Cardiac muscle cell (in vitro differentiated cells and primary cell): ENCODE measurements at places on chromosomes 12 and 14. TPM values are rescaled to one million over a fixed set of nuclear protein-coding genes. Genes with fewer than 3 reads are reported as not detected.
A peak's percentile ranks its signal among the peaks of the same experiment; 100 is the strongest.

The SLC6A12 gene
- 0.33 and 0.63 TPM in 2 replicates for total RNA-seq

GRCh38 chr14:64092338-64092737, 201.8 kb downstream of the ESR2 start:
- H3K27ac ChIP-seq, result no peak overlapping the region
- no peak overlapping the region for H3K4me3 ChIP-seq
- no peaks in the 10 kb centered on the region for H3K36me3 ChIP-seq
- H3K4me1 ChIP-seq, result no peaks in the 10 kb centered on the region
- no peaks in the 10 kb centered on the region for H3K27me3 ChIP-seq
- no peak for DNase-seq

The SSTR1 gene
- total RNA-seq, result not detected in 2 replicates

The TAS2R10 gene
- 1.2 and 1.9 TPM in 2 replicates for total RNA-seq

The CPM gene
- 1.7 and 2.0 TPM in 2 replicates for total RNA-seq

DNA sequence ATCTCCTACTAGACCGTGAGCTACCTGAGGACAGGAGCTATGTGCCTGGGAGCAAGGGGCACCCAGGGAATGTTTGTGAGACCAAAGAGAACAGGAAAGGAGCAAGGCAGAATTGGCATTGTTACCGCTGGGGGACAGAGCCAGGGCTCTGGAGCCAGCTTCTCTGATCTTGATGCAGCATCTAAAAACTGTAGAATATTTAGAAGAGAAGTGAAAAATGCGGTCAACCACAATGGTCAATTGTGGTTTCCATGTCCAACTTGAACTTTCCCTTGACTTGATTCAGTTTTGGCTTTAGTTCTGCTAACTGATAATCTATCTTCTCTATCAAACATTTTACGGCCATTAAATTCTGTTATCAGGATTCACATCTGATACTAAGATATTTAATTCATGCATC, 201.2 kb downstream of the ANO4 start:
- no peaks in the 10 kb centered on the region for H3K27me3 ChIP-seq
- H3K4me1 ChIP-seq, result no peaks in the 10 kb centered on the region
- DNase-seq, result no peak
- no peak overlapping the region for H3K4me3 ChIP-seq

DNA sequence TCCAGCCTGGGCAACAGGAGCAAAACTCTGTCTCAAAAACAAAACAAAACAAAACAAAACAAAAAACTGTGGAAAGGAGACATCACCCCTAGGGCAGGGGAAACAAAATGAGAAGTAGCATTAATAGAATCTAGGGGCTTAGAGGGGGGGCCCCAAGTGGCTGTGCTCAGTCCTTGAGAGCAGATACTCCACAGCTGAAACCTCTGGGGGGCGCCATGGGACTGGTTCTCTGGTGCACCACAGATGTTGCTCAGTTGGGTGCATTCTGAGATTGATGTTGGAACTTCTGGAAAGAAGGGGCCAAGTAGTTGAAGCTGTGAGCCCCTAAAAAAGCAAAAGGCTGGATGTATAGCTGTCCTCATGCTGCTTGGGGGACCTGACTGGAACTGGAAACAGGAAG, 11.8 kb upstream of the SYNE2 start:
- no peaks in the 10 kb centered on the region for H3K36me3 ChIP-seq
- H3K4me1 ChIP-seq, result no peaks in the 10 kb centered on the region
- H3K27me3 ChIP-seq, result no peaks in the 10 kb centered on the region
- H3K27ac ChIP-seq, result no peak overlapping the region
- H3K4me3 ChIP-seq, result no peak overlapping the region
- no peak for DNase-seq

DNA sequence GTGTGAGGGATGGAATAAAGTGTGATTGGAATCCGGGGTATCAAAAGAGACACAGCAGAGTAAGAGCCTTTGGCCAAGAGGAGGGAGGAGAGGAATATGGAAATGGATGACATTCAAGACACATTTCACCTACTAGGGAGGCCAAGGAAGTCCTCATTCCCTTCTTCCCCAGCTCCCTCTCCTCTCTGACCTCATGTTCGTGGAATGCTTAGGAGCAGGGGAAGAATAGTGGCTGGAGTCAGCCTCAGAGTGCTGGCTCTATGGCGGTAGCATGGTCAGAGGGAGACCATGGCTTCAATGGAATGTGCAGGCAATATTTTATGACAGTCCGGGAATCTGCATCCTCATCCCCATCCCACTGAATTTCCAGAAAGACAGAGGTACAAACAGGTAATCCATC, 196.6 kb downstream of the EGLN3 start:
- H3K4me1 ChIP-seq, result no peaks in the 10 kb centered on the region
- no peak overlapping the region for H3K27ac ChIP-seq
- peak; percentile 50 for DNase-seq
- no peaks in the 10 kb centered on the region for H3K36me3 ChIP-seq

The ORAI1 gene
- total RNA-seq, result 36.7 and 41.5 TPM in 2 replicates

DNA sequence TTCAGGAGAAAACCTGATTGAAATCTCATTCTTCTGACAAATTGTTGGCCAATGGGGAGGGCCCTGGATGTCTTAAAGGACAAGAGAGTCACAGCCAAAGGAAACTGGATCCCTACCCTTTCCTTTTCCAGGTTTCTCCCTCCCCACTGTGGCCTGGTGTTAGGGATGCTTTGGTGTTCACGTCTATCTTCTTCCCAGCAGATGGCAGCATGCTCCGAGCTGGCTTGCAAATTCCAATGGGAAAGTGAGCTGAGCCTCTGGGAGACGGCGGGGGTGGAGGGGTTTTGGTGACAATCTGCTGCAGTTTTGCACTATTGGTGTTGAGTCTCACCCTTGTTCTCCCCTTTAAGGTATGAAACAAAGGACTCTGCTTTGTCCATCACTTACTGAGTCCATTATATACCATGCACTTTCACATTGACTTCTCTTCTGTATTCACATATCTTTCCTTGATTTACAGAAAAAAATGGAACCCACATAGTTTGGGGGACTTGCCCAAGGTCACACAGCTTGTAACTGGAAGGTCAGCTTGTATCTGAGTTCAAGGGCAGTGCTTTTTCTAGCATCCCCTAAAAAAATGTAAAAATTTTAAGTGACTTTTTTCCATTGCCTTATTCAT, 39.3 kb downstream of the CCDC177 start:
- H3K4me3 ChIP-seq, result no peak overlapping the region
- peak; percentile 76 for DNase-seq
- no peaks in the 10 kb centered on the region for H3K36me3 ChIP-seq
- peaks cover 11% of the 10 kb centered on the region for H3K27me3 ChIP-seq
- no peaks in the 10 kb centered on the region for H3K4me1 ChIP-seq
- no peak overlapping the region for H3K27ac ChIP-seq

The KRT85 gene
- total RNA-seq, result 0.12 TPM in 1 of 2 replicates, not detected in the other

DNA sequence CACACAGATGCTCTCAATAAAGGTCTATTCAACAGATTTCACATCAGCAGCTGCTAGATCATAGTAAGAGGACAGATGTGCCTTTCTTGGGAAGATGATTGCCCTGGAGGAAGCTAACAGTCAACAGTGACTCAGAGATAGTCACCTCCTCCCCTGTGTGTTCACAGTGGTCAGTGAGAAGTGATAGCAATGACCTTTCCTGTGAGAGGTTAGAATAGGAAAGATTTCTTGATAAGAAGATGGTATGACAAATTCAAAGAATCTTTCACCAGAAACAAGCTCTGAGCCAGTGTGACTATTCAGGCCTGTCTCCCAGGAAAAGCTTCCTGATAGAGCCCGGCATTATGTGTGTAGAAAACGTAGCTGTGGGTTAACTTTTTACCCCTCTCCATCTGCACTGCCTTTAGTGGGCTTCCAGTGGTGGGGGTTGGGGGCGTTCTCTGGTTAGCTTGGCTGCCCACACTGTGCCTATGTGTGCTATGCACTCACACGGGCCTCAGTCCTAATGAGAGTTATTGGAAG, 66.4 kb upstream of the ARHGAP5 start:
- no peaks in the 10 kb centered on the region for H3K27me3 ChIP-seq
- H3K4me1 ChIP-seq, result peaks cover 29% of the 10 kb centered on the region
- peak overlapping the region; percentile 71 for H3K27ac ChIP-seq
- H3K4me3 ChIP-seq, result no peak overlapping the region

DNA sequence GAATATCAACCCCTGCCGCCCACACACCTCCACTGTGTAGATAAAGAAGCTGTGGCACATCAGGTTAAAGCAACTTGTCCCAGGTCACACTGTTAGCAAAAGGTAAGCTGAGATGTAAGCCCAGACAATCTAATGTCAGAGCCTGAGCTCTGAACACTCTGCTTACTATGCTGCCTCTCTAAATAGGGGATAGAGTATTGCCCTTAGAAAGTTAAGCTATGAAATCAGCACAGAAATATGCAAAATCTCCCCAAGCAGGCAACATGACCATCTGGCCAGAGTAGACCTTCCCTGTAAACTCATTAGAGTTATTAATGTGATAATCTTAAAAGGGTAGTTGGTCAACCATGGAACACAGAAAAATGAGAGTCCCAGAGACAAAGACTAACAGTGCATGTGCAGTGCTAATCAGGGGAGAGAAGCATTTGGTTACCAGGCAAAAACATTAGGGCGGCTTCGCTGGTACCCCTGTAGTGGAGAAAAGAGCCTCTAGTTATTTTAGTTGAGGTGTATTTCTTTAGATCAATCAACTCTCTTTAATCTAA, 171.0 kb downstream of the BTG1 start:
- H3K27me3 ChIP-seq, result no peaks in the 10 kb centered on the region
- no peak for DNase-seq
- H3K4me3 ChIP-seq, result no peak overlapping the region
- H3K27ac ChIP-seq, result no peak overlapping the region

The CD4 gene
- total RNA-seq, result 3.1 and 3.3 TPM in 2 replicates

The JAG2 gene
- 23.1 and 30.7 TPM in 2 replicates for total RNA-seq

DNA sequence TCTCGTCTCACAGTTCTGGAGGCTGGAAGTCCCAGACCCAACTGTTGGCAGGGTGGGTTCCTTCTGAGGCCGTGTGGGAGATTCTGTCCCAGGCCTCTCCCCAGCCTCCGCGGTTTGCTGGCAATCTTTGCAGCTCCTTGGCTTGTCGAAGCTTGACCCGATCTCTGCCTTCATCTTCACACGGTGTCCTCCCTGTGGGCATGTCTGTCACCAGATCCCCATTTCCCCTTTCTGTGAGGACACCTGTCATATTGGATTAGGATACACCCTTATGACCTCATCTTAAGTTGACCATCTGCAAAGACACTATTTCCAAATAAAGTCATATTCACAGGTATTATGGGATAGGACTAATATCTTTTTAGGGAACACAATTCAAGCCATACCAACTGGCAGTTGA, 22.6 kb upstream of the LRP1-AS start:
- no peak overlapping the region for H3K27ac ChIP-seq
- no peaks in the 10 kb centered on the region for H3K27me3 ChIP-seq
- no peak overlapping the region for H3K4me3 ChIP-seq
- no peak for DNase-seq
- peaks cover 40% of the 10 kb centered on the region for H3K36me3 ChIP-seq

- H3K27me3 ChIP-seq, result no peaks in the 10 kb centered on the region
- no peak overlapping the region for H3K27ac ChIP-seq
- H3K4me1 ChIP-seq, result no peaks in the 10 kb centered on the region
- DNase-seq, result peak; percentile 60
Observed at GRCh38 chr12:51752234-51752889, 96.2 kb downstream of the FIGNL2 start.

GRCh38 chr14:51443195-51444018, 203.4 kb downstream of the TMX1 start:
- no peak overlapping the region for H3K27ac ChIP-seq
- no peaks in the 10 kb centered on the region for H3K36me3 ChIP-seq
- no peaks in the 10 kb centered on the region for H3K4me1 ChIP-seq
- H3K4me3 ChIP-seq, result no peak overlapping the region
- DNase-seq, result peak; percentile 51
- no peaks in the 10 kb centered on the region for H3K27me3 ChIP-seq

The DEGS2 gene
- total RNA-seq, result 0.49 and 2.7 TPM in 2 replicates

DNA sequence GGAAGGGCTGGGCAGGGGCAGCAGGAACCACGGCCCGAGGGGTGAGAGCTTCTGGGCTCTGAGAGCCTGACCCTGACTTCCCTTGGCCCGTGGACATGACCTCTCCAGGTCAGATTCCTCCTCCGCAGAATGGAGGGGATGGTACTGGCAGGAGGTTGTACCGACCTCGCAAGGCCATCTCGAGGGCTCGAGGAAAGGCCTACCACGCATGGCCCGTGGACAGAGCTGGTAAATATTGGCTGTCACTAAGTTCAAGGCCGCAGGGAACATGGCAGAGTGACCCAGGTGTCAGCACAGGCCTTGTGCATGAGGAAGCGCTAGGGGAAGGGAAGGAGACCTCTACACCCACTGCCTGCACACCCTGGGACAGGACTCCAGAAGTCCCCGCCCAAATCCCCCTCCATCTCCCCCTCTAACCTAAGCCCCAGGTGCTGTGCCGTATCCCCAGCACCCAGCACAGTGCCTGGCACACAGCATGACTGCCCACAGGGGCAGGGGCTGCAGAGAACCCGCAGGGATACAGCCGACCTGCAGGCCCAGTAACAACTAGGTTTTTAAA, 54.9 kb upstream of the PPP2R5C start:
- no peaks in the 10 kb centered on the region for H3K36me3 ChIP-seq
- H3K27me3 ChIP-seq, result peaks cover 47% of the 10 kb centered on the region
- H3K27ac ChIP-seq, result no peak overlapping the region
- H3K4me3 ChIP-seq, result no peak overlapping the region
- DNase-seq, result no peak

- no peak overlapping the region for H3K4me3 ChIP-seq
- no peak overlapping the region for H3K27ac ChIP-seq
- H3K4me1 ChIP-seq, result peaks cover under 1% of the 10 kb centered on the region
Observed at GRCh38 chr12:12699345-12699744, 3.4 kb upstream of the GPR19 start.

DNA sequence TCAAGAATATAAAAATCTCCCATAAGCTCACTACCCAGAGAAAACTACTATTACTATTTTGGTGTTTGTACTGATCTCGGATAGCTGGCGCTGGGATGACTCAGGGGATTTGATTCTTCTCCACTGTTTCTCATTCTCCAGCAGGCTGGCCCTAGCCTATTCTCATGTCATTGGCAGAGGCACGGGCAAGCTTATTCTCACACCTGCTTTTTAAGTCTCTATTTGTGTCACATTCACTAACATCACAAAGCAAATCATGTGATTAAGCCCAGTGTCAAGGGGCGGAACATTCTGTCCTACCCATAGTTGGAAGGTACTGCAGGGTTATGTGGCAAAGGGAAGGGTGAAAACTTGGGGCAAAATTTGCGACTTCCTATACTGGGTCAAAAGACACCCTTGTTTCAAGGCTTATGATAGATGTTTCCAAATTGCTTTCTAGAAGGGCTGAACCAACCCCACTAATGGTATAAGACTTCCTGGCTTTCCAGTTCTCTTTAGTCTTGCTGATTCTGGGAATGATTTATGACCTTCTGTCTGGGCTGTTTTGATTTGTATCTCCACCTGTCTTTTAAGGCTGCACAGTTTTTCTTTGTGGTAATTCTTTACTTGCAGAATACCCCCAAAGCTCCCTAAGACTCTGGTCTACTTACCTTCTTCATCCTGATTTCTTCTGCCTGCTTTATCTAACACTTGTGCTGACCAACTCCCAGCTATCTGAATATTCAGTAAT, 406.4 kb downstream of the NRXN3 start:
- no peak overlapping the region for H3K27ac ChIP-seq
- no peak for DNase-seq
- no peaks in the 10 kb centered on the region for H3K4me1 ChIP-seq
- no peaks in the 10 kb centered on the region for H3K36me3 ChIP-seq

- no peaks in the 10 kb centered on the region for H3K27me3 ChIP-seq
- no peak overlapping the region for H3K27ac ChIP-seq
- H3K36me3 ChIP-seq, result no peaks in the 10 kb centered on the region
Observed at GRCh38 chr12:91406920-91407341, 224.3 kb upstream of the DCN start.
